ENCODE measurements at places on chromosomes 2 and 18.

- DNase-seq = no peak
These were observed 157.8 kb downstream of the COPS8 start for GRCh38 chr2:237243487-237243886.

- peak; percentile 58 for DNase-seq
These were observed 515.8 kb downstream of the GALR1 start for GRCh38 chr18:77765468-77765867.

DNA sequence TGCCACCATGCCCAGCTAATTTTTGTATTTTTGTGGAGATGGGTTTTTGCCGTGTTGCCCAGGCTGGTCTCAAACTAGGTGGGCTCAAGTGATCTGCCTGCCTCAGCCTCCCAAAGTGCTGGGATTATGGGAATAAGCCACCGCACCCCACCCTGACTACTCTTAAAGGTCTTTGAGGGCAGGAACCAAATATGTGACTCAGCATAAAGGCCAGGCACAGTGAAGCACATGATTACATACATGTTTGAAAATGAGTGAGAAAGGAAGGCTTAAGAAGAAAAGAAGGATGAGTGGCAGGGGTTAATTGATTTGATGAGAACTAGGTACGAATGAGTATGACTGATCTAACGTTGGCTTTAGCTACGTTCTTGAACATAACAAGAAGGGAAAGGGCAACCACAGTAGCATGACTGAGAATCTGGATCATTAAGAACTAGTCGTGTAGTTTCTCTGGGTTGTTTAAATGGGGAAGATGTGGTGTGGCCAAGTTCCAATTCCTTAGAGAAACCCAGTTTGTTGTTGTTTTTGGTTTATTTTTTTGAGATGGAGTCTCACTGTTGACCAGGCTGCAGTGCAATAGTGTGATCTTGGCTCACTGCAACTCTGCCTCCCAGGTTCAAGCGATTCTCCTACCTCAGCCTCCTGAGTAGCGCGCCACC lies 6.8 kb downstream of the RESP18 start:
- DNase-seq = no peak

DNA sequence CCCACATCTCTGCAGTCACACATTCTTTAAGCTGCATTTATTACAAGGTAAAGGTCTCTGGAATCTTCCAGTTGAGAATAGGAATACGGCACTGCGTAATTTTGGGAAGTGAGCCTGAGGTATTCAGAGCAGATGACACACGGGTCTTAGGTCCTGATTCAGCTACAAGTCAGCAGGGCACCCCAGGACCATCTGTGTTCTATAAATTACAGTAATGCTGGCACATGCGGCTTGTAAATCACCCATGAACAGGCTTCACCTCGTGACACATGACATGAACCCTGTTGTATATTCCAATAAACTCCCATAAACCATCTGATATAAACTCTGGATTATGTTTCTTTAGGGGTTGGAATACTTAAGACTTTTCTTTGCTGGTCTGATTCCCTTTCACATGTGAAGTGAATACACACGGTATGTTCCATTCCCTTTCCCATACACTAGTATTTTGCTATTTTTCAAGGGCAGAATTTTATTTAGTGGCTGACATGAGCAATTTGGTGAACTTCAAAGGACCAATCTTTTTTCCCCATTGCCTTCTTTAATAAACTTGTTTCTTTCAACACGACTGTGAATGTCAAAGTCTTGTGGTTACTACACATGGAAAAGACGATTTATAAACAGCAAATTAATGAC lies 298.6 kb downstream of the MEIS1 start:
- no peak for DNase-seq
